ELR (cell line): ENCODE measurements at places on chromosomes 6 and 20.

GRCh38 chr6:147834084-147834776 lies 325.7 kb downstream of the SAMD5 start:
- DNase-seq = no peak

- DNase-seq = no peak
These were observed 337.4 kb upstream of the QKI start for GRCh38 chr6:163077134-163077533.

DNA sequence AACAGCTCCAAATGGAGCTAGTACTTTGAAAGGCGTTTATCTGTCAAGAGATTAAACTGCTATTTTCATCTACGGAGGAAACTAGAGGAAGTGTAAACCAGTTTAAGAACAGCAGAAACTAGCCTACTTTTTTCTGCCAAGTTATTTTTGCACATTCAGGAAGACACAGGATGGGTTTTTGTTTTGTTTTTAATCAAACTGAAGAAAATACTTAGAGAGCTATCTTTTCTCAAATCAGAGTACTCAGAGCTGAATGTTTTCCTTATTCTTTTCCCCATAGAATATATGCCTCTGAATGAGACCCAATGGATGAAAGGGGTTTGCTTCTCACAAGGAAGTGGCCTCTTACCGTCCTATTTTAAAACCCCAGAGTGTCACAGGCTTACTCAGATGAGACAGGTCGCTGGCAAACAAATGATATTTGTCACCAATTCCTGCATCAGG lies 538.5 kb downstream of the CD83 start:
- DNase-seq = no peak

GRCh38 chr6:33926451-33926850 lies 122.6 kb upstream of the MLN start:
- DNase-seq = peak; percentile 24

- no peak for DNase-seq
These were observed 195.7 kb downstream of the CD83 start for GRCh38 chr6:14313248-14313647.

GRCh38 chr6:27886073-27886472 lies 26.1 kb downstream of the OR2B2 start:
- DNase-seq = peak; percentile 10

- DNase-seq = peak; percentile 94
These were observed 115.7 kb downstream of the OGFRL1 start for GRCh38 chr6:71404145-71404966.

DNA sequence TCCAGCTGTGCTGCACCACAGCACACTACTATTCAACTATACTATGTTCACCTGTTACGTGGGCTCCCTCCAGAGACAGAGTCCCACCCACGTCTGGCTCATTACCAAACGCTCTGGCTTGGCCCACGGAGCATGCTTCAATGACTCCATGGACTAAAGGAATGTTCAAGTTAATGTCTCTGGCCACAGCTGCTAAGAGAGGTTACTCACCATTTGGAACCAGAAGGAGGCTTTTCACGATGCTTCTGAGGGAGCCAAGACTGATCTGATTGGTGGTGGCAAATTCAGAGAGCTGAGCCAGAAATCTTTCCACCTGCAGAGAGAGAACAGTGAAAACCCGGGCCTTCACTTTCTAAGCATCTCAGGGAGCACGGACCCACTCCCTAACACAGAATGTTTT lies 15.6 kb downstream of the COMMD7 start:
- peak; percentile 86 for DNase-seq

- DNase-seq = no peak
These were observed 31.8 kb upstream of the BLCAP start for GRCh38 chr20:37559312-37560027.

DNA sequence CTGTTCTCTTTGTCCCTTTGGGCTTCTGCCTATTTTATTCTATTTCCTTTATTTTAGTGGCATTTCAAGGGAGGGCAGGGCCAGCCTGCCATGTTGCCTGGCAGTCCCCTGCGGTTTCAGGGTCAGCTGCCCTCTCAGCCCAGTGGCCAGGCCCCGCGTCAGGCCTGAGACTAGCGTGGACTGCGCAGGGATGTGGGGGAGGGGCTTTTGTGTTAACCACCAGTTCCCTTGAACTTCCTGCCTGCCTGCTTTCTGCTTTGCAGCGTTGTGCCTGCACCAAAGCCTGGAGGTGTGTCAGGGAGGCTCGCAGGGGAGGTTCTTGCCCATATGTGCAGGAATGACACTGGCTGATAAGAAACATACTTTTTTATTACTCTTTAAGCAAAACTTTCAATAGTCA lies 157.6 kb downstream of the SLC35B3 start:
- no peak for DNase-seq

GRCh38 chr6:35415065-35415891 lies 36.9 kb upstream of the FANCE start:
- peak; percentile 83 for DNase-seq

DNA sequence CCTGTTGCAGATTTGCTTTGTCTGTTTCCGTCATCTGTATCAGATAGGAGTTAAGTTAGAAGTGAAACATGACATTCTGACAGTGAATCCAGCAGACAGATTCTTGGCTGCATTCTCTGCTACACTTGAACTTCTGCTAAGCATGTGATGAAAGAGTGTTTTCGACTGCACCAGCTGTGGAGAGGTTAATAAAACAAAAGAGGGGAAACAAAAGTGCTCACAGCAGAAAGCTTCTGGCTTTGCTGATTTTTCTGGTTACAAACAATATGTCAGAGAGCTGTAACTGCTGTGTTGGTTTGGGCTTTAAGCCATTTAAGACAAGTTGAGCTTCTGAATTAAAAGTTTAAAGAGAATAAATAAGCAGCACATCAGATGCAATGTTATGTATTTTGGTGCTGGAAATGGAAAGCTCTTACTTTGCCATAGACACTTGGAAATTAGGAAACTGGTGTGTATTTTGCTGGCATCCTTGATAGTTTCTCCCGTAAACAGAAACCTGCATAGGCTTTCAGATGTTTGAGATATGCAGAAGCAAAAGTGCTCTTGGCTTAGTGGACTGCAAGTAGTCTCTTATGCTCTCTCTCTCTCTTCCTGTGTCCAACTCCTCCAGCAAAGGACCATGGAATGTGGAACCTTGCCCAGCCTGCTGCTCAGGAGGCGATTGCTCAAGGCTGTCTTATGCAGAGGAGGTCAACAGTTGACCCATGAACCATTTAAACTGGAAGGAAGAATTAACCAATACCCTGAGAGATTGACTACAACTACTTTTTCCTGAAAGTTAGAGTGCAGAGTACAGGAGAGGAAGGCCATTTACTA lies 104.9 kb downstream of the RPS12 start:
- peak; percentile 86 for DNase-seq

DNA sequence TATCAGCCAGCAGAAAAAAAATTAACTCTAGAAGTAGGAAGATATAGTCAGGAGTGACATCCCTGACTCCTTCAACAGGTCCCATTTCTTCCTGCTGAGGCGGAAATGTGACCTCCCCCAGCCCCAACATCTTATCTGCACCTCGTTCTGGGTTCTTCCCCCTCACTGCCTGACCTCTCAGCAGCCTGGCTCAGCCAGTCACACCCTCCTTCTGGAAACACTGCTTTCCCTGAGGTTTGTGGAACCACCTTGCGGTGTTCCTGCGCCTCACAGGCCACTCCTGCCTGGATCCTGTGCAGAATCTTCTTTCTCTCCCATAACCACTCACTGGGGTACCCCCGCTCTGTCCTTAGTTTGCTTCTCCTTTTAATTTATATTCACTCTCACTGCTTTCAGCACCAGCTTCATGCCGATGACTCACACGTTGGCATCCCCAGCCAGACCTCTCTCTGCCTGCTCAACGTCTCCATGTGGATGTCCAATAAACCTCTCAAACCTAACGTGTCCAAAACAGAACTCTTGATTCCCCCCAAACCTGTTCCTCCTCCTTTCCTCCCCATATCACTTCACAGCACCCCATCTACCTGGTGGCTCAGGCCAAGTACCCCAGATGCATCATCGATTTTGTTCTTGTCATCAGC lies 222.8 kb upstream of the PLN start:
- peak; percentile 43 for DNase-seq

GRCh38 chr6:3284436-3284876 lies 25.7 kb downstream of the PSMG4 start:
- DNase-seq = no peak

DNA sequence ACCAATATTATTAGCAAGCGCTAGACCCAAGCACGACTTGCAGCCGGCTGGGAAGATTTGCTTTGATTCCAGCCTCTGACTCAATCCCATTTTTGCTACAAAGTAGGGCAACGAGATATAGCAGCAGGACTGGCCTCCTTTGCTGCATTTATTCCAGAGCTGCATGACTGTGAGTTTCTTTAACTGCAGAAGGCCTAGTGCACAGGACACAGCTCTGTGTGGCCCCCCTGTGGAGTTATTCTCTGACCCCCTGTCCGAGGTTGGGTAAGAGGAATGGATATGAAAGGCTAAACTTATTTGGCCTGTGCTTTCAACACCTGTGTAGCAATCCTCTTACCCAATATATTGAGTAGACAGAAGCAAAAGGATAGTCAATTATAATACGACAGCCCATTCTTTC lies 133.3 kb upstream of the SPTLC3 start:
- no peak for DNase-seq

- DNase-seq = no peak
These were observed 278.9 kb downstream of the CENPW start for GRCh38 chr6:126618639-126619343.

DNA sequence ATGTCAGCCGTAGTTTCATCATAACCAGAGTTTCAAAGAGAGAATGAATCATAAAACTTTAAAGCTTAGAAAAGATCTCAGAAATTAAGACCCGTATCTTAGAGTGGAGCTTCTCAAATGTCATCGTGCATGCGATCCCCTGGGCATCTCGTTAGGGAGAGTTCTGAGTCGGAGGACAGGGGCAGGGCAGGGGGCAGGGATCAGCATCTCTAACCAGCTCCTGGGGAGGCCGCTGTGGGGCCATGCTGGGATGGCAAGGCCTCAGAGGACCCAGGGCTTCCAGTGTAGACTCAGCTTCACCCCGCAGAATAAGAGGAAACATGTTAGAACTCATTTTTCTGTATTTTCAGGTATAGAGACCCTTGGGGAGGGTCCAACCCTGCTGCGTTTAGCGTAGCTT lies 72.0 kb upstream of the AFDN start:
- DNase-seq = no peak

- peak; percentile 18 for DNase-seq
These were observed 3.6 kb upstream of the NHLRC1 start for GRCh38 chr6:18126121-18126520.

DNA sequence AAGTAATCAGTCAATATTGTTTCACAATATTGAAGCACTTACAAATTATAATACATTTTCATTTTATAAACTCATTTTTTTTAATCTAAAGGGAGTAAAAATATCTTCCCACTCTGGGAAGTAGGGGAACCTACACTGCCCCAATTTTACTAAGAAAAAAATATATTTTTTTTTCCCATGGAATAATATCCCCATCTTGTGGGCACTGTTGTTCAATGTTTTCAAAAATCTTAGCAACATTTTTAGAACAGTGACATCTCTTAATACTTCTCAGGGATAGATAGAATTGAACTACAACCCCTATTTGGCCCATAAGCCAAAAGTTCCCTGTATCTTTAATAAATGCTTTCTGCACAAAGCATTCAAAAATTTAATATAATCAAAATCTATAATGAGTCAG lies 42.9 kb downstream of the ARHGAP18 start:
- DNase-seq = no peak

- peak; percentile 84 for DNase-seq
These were observed 336.6 kb downstream of the CDH4 start for GRCh38 chr20:61588411-61589385.

- DNase-seq = no peak
These were observed 21.9 kb downstream of the CAP2 start for GRCh38 chr6:17415321-17415720.

DNA sequence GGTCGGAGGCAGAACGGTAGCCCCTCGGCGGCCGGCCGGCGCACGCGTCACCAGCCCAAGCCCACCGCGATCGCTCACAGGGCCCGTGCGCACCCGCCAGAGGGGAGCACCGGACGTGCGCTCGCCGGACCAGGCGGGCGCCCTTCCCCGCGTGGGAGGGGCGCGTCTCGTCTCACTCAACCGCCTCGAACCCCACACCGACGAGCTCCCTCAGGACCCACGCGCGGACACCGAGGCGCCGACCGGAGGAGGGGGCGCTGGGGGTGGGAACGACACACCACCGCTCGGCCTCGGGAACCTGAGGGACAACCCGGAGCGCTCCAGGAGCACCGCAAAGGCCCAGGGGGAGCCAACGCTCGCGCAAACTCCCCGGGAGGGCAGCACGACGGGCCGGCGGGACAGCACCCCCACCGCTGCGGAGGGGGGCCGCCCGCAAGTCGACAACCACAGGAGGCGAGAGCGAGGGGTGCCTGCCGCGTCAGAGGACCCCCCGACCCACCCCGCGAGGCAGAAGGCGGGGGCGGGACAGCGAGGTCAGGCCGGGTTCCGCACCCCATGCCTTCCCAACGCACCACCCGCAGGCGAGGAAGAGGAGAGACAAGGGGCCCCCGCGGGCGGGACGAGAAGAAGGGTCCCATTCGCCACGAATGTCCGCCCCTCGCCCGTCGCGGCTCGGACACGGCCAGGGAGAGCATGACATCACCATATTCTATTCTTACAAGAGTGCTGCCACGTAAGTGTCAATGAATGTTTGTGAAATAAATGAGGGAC lies 512.7 kb upstream of the ZNF337 start:
- DNase-seq = no peak

- no peak for DNase-seq
These were observed 14.4 kb upstream of the TTPAL start for GRCh38 chr20:44461142-44461802.

DNA sequence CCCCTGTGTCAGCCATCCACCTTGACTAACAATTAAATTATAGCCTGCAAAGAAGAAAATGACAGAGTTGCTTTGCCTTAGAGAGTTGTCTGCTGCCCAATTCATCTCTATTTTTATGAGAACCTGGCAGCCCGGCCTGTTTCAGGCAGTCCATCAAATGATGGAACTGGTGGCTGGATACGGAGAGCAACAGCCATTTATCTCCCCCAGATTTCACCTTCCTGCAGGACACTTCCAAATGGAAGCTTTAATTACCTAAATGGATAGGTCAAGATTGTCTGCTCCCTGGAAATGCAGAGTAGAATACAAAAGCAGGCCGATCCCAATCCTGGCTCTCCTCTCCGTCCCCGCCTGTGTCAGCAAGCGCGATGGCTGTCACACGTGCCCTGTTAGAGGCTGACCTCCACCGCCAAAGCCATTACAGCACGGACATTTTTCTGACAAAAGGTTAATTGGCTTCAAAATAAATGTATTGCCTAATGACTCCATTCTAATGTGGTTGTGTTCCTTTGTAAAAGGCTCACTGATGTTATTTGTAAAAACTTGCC lies 86.7 kb downstream of the PACRG start:
- DNase-seq = no peak

DNA sequence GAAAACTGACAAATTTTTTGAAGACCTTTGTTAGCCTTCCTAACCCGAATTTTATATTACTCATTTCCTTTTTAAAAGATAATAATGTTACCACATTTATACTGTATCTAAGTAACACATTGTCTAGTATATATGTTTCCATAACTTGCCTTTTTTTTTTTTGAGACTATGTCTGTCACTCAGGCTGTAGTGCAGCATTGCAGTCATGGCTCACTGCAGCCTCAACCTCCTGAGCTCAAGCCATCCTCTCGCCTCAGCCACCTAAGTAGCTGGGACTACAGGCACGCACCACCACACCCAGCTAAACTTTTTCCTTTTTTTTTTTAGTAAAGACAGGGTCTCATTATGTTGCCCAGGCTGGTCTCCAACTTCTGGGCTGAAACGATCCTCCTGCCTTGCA lies 18.6 kb downstream of the ZNFX1 start:
- no peak for DNase-seq

GRCh38 chr6:8780653-8781052 lies 345.3 kb upstream of the SLC35B3 start:
- no peak for DNase-seq
